Activated CD8-positive, alpha-beta memory T cell treated with anti-CD3 and anti-CD28 coated beads, Interleukin-2, amount 50 U/mL, for 4 hours (primary cell): ENCODE measurements at places on chromosomes 2 and 18.

- DNase-seq: no peak
Measured at GRCh38 chr2:134683561-134684112, 35.2 kb downstream of the TMEM163 start.

DNA sequence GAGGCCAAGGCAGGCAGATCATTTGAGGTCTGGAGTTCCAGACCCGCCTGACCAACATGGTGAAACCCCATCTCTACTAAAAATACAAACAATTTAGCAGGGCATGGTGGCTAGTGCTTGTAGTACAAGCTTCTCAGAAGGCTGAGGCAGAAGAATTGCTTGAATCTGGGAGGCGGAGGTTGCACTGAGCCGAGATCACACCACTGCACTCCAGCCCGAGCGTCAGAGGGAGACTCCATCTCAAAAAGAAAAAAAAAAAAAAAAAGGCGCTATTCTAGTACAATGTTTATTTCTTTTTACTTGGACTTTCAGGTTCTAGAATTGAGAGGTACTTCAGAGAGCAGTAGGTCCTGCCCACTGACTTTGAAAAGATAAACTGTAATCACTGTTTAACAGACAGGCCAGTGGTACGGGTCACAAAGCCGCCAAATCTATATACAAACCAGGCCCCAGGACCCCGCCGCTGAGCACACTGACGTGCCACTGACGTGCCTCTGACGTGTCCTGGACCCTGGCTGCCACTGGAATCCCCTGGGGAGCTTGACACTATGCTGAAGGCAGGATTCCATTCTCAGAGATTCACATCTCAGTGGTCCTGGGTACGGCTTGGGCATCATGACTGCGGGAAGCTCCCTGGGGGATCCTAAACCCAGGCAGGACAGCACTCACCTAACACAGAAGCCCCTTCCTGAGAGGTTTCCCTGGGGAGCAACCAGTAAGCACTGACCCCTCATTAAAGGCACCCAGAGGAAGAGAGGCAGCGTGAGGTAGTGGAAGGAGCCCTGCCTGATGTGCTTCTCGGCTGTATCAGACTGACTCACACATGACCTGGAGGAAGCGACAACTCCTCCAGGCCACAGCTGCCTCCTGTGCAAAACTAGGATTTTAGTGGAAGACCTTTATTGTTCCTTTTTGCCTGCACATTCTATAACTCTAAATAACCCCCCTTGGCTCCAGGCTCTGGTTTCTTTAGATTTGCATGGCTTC is 197.8 kb upstream of the MEIS1 start:
- DNase-seq: no peak

DNA sequence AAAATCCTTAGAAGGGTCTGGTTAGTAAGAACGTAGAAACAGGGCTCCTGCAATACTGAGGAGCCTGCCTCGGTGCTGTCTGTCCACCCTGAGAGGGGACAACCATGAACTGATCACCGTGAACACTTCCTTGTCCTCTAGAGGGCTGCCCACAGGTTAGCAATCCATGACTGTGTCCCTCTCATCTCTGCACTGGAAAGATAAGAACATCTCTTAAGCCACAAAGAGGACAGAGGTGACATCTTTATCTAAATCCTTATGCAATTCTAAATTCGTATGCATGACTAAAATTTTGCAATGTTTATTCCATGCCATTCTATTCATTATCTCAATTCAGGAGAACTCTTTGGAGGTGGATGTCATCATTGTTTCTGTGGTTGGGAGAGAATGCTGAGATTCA is 12.8 kb downstream of the EFR3B start:
- DNase-seq: no peak

DNA sequence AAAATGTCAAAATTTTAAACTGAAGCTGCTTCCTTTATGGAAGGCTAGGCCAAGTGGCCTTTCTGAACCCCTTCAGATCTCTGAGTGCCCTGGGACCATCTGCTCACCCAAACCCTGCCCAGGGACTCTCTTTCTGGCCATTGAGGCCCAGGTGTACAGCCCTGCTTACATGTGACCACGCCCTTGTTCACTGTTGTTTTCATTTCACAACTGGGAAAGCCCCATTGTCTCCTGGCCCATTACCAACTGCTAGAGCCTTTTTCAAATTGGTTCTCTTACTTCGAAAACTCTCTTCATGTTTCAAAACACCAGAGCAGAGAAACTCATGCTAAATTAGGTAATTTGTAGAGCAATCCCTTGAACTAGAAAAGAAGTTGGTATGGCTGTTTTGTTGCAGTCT is 219.5 kb upstream of the TANK start:
- no peak for DNase-seq
